ENCODE measurements at places on chromosomes 12 and 14.

GRCh38 chr12:115094163-115094816 is 410.3 kb upstream of the TBX3 start:
- no peak for DNase-seq

DNA sequence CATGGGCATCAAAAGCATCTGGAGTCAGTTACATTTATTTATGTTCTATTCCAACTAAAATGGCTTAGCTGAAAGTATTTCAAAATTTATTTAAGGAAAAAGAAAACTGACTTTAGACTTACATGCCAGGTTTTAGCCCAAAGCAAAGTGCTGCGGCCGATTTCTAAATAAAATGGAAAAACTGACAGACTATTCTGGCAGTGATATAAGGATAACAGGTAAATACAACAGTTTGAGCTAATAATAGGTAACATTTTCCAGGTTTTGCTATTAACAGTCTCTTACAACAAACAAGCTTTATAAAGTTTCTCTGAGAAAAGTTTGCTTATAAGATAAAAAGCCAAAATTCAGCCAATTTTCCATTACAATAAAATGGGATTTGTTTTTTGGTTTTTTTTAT is 937.2 kb upstream of the FLRT2 start:
- no peak for DNase-seq

DNA sequence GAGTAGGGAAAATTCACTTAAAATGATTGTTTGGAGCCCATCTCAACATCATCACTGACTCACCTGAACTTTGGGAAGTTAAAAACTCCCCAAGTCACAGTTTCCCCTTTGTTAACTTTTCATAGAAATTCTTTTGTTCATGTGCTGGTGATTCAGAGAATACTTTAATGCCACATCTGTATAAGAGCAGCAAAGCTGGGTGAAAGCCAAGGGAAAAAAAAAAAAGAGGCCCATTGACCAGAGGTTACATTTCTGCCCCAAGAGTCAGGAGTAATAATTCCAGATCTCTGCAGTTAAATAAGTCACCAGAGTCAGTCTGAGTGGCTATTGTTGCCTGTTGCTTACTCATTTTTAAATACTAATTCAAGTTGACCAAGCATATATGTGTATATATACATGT is 136.4 kb upstream of the LGR5 start:
- DNase-seq: no peak

DNA sequence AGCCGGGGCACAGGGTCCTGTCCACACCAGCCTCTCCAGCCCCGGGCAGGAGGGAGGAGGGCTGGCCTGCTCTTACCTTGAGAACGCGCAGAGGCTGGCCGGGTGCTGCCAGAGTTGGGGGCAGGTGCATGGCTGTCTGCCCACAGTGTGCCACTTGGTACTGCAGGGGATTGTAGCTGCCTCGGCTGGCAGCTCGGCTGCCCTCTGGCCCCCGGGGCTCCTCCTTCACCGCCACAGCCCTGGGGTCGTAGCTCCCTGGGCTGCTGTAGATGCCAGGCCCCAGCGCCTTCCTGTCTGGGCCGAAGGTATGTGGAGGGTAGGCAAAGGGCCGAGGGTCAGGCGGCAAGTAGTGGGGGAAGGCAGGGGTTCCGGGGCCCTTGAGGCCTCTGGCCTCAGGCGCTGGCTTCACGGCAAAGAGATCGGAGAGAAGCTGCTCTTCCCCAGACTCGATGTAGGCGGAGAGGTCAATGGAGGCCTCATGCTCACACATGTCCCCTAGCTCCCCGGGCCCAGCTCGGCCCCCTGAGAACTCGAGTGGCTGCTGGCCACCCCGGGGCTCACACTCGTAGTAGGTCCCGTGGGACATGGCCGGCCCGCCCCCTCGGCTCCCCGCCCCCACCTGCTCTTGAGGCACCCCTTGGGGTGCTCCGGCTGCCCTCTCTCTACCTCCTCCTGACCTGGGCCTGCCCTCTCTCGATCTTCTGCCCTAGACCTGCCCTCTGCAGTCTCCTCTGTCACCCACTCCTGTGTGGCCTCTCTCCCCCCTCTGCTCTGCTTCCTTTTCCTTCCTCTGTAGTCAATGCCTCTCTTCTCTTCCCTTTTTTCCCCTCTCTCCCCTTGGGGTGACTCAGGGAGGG is at the start of gene CEBPE:
CEBPE (minus strand) TSS at position 750 of the 857 bp plus-strand sequence; CDS start at position 586, 164 bp downstream.
- no peak for DNase-seq

GRCh38 chr12:99282624-99283023 is 364.9 kb upstream of the GARIN6 start:
- no peak for DNase-seq

GRCh38 chr12:65162609-65163008 is 6.8 kb upstream of the LEMD3 start:
- DNase-seq: no peak

DNA sequence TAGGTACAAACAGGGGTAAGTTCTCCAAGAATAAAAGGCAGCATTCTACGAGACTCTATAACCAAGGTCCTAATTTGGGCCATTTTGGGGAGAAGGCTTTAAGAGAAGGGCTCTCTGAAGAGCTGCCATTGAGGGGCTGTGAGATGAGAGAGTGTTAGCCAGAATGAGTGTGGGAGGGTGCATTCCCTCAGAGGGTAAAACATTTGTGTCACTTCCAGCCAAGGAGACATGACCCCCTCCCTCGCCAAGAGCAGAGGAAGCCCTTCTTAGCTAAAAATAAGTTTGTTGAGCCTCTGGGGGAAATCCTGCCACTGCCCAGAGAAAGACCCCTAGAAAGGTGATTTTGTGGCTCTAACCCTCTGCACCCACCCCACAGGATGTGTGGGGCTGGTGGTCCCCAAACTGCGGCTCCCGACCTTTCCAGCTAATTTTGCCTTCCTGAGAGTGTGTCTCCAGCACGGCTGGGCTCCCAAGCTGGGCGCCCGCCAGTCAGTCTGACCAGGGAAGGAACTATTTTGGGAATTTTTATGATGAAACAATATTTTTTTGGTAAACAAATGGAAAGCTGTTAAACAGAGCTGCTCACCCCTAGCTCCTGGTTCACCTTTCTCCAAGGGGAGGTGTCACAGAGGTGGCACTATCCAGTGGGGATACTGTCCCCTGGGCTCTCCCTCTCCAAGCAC is 65.9 kb upstream of the JDP2 start:
- no peak for DNase-seq

DNA sequence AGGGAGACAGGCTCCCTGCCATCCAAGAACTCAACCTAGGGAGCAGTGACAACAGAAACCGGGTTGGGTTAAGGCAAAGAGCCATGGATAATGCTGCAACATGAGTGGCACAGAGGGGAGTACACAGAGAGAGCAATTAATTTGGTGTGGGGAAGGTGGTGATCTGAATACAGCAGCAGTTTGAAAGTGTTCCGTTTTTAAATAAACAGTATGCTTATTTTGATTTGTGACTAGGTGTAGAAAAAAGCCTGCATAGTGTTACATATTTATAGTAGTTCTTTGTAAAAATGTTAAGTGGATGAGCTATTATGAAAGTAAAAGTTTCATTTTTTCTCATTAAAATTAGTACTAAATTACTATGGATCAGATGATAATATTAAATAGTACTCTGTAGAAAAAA is 8.7 kb downstream of the AKAP5 start:
- no peak for DNase-seq

DNA sequence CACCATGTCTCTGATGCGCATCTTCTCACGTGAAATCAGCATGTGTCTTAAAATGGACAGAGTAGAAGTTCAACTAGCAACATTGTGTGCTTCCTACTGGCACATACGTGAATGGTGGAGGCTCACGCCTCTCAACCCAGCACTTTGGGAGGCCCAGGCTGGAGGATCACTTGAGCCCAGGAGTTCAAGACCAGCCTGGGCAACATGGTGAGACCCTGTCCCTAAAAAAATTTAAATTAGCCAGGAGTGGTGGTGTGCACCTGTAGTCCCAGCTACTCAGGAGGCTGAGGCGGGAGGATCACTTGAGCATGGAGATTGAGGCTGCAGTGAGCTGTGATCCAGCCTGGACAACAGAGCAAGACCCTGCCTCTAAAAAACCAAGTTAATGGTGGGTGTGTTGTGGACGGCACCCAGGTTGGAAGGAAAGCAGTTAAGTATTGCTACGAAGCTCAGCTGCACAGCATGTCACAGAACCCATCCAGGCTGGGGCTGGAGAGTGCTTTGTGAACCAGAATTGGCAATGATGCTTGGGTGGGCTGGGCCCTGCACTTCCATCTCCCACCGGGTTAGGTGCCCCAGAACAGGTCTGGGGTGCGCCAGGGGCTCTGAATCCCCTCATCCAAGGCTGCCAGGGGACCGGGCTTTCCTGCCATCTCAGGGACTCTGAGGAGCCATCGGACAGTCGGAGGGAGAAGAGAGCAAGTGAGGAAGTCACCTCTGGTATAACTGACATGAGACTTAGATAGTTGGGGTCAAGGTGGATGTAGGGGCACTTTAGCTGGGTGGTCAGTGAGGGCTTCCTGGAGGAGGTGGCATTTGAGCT is 33.0 kb upstream of the ULK1 start:
- no peak for DNase-seq

GRCh38 chr12:45469902-45470301 is 254.0 kb downstream of the ANO6 start:
- no peak for DNase-seq

GRCh38 chr12:111340231-111340630 is 28.7 kb downstream of the PHETA1 start:
- no peak for DNase-seq

DNA sequence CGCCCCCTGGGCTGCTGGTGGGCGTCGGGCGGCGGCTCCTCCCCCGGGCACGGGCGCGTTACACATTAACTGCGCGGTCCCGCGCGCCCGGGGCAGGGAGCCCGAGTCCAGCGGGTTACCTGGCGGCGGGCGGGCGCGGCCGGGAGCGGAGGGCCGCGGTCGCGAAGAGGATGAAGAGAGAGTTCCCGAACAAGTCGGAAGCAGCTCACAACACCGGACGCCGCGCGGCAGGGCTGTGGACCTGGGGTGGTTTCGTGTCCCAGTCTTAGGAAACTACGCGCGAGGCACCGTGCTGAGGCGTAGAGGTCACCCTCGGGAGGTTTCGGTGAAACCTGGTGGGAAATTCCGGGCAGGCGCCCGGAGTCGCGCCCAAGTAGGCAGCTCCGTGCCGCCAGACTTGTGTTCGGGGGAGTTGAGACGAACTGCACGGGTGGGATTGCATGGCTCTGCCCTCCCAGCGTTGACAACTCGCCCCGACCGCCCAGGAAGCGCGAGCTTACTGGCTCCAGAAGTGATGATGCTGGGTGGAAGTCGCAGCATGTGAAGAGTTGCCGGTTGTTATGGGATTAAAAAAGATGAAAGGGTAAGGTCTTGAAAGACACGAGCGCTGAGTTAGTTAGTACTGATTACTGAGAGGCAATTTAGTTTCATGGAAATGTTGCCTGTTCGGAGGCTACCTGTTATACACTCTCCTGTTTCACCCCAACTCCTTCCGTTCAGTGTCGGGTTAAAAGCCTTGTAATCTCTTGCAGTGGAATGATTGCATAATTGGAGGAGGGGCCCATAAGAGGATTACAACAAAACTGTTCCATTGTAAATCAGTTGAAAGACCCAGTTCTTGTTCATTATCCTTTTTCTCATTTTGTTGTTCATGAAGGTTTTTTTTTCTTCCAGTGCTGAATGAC is 879 bp downstream of the RAB3IP start:
- peak; percentile 75 for DNase-seq

- DNase-seq: no peak
Measured at GRCh38 chr12:116838365-116838764, 42.9 kb downstream of the HRK start.

GRCh38 chr14:58815161-58815701 is 177.5 kb downstream of the DACT1 start:
- DNase-seq: no peak

- DNase-seq: no peak
Measured at GRCh38 chr14:61803755-61804154, 41.5 kb downstream of the SNAPC1 start.

DNA sequence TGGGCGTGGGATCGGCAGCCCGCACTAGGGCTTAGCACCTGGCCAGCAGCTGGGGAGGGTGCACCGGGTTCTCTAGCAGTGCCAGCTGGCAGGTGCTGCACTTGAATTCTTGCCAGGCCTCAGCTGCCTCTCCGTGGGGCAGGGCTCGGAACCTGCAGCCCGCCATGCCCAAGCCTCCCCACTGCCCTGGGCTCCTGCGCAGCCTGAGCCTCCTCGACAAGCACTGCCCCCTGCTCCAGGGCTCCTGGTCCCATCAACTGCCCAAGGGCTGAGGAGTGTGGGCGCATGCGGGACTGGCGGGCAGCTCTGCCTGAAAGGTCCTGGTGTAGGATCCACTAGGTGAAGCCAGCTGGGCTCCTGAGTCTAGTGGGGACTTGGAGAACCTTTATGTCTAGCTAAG is 30.6 kb upstream of the SDR39U1 start:
- DNase-seq: no peak

GRCh38 chr14:45136399-45136798 is 669 bp downstream of the FANCM start:
- no peak for DNase-seq

DNA sequence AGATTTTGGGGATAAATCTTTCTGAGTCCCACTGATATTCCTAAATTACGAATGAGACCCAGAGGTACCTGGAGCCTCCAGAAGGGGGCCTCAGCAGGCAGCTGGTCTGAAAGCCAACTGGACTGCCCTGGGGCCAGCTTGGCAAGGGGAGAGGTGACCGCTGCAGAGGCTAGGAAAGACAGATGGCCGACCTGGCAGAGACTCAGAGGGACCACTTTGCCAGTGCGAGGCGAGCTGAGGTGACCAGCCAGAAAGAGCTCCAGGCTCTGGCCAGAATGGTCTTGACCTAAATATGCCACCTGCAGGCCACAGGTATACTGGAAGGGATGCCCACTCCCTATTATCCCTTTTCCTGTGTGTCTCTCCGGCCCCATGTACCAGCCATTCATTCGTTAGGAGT is 256.8 kb upstream of the GARIN6 start:
- no peak for DNase-seq

- DNase-seq: no peak
Measured at GRCh38 chr12:20950248-20950647, 139.7 kb downstream of the SLCO1B3 start.

GRCh38 chr14:36301159-36301558 is 19.3 kb downstream of the MBIP start:
- DNase-seq: no peak

DNA sequence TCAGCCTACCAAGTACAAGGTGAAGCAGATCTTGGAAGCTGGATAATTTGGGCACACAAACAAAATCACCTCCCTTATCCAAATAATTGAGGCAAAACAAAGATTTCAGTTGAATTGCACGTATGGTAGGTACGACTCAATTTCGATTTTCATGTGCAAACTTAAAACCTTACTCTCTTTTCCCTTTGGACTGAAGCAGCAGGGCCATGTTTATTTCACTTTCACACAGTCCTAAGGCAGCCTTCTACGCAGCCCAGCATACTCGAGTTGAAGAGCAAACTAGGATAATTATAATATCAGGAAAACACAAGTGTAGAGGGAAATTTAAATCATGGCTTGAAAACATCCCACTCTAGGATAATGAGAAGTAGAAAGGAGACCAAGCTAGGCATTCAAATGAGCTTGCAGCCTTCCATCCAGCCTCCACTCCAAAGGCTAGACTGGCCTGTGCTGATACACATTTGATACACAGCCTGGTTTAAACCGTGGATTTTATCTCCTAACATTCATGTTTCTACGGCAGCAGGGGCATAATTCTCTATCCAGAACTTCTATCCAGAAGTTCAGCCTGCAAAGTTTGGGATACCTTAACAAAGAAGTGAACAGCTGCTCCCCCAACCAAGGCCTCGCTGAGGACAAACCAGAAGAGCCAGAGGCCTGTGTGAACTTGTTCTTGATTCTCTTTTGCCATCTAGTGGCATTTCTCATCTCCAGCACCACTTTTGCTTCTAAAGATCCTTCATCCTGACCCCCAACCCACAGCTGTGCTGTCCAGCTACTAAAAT is 2.4 kb upstream of the RNASE7 start:
- no peak for DNase-seq

- DNase-seq: no peak
Measured at GRCh38 chr14:37901978-37902377, 305.7 kb upstream of the SSTR1 start.
